Neural crest cell (in vitro differentiated cells): ENCODE measurements at places on chromosomes 4 and X. TPM values are rescaled to one million over a fixed set of nuclear protein-coding genes. Genes with fewer than 3 reads are reported as not detected.

GRCh38 chr4:69781458-69782418, 21.3 kb upstream of the SULT1B1 start:
- no peak for DNase-seq

The CCKAR gene
- total RNA-seq, result not detected in 2 replicates

The CTPS2 gene
- 66.5 and 67.5 TPM in 2 replicates for total RNA-seq

DNA sequence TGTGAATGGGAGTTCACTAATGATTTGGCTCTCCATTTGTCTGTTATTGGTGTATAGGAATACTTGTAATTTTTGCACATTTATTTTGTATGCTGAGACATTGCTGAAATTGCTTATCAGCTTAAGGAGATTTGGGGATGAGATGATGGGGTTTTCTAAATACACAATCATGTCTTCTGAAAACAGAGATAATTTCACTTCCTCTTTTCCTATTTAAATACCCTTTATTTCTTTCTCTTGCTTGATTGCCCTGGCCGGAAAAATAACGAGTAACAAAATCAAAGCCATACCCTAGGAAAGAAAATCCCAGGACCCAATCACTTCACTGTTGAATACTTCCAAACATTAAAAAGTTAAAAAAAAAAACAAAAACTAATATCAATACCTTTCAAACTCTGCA, 67.7 kb upstream of the UGT2B4 start:
- DNase-seq, result no peak

- DNase-seq, result no peak
Observed at GRCh38 chrX:23952984-23953907, 45.4 kb downstream of the CXorf58 start.

DNA sequence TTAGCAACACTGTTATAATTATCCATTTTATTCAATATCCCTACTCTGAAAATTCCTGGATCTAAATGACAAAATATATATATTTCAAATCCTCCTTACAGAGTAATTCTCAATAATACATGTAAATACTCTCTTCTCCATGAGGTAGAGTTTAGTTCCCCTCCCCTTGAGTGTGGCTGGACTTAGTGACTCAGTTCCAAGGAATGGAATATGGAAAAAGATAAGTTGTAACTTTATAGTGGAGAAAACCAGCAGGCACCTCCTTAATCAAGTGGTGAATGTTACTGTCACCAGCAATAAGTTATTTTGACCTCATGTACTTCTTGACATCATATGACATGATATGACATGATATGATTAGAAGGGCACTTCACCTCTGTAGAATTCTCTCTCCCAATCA, 302.0 kb downstream of the RAB28 start:
- no peak for DNase-seq

The COL25A1 gene
- total RNA-seq, result 39.3 and 39.6 TPM in 2 replicates

- DNase-seq, result no peak
Observed at GRCh38 chr4:39295784-39296183, 70.4 kb downstream of the RFC1 start.

DNA sequence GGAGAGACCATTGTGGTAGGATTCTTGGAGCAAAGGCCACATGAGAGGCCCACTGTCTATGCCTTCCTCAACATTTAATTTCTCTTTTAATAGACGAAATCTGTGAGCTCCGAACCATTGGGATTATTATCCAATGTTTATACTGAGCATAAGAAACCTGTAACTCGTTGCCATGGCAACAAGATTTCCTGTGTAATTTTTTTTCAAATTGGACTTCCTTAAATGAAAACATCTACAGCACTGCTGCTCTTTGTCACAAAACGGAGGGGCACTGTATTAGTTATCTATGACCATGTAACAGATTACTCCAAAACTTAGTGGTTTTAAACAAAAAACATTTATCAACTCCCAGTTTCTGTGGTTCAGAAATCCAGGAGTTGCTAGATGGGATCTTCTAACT, 38.7 kb downstream of the PPP1R2C start:
- DNase-seq, result no peak

DNA sequence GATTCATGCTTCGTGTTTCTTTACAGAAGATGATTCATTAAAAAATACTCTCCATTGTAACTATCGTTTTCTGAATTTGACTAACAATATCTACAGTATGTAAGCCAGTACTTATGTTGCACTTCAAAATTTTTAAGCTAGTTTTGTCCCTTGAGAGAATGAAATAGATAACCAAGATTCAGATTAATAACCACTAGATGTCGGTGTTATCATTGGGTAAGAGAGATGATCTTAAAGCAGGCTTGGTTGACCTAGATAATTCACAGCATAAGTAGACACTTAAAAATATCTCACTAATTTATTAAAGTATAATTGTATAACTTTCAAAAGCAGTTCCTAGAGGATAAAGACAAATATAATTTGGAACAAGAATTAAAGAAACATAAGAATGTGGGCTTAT, 430.9 kb downstream of the C4orf33 start:
- DNase-seq, result no peak

DNA sequence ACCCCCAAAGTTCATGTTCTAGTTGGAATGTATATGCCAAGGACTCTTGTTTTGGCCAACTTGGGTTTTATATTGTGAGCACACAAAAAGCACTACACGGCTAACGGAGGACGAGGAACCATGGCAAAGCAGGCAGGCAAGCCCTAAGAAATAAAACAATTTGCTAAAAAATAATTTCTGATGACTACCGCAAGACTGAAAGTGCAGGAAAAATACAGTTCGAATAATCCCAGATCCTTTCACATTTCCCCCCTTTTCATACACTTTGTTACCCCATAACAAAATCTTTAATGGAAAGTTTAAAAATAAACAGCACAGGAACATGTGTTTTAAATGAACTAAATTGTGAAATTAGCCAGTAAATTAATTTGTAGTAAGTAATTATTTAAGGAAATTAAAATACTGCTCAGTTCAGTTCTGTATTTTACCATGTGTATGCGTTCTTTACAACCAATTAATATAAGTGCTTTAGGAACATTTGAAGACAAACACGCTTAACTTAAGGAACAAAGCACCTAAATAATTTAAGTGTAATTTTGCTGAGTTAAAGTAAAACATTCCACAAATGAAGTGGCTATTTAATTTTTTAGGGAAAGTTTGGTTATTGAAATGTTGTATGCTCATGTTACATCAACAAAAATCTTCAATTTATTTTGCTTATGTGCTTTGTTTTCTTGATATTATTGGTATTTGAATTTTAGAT, 12.4 kb upstream of the PITX2 start:
- DNase-seq, result no peak

The NPY5R gene
- 0.12 and 0.20 TPM in 2 replicates for total RNA-seq

The RENBP gene
- total RNA-seq, result 11.4 and 11.8 TPM in 2 replicates

The CNGA2 gene
- total RNA-seq, result not detected in 2 replicates

GRCh38 chr4:19913650-19914049, 338.1 kb upstream of the SLIT2 start:
- no peak for DNase-seq

GRCh38 chrX:34612036-34612435, 45.0 kb downstream of the TMEM47 start:
- no peak for DNase-seq

GRCh38 chrX:15128861-15129260, 141.0 kb downstream of the ASB9 start:
- no peak for DNase-seq
